ENCODE measurements at places on chromosomes 5 and 9. TPM values are rescaled to one million over a fixed set of nuclear protein-coding genes. Genes with fewer than 3 reads are reported as not detected.

Gene VCAN
- 13.9 TPM for total RNA-seq

Gene TMED9
- total RNA-seq = 284 TPM

Gene FAM13B
- 11.7 TPM for total RNA-seq

Gene C9
- not detected for total RNA-seq

Gene CDC26
- total RNA-seq = 42.9 TPM

Gene C5orf58
- not detected for total RNA-seq

Gene OTP
- total RNA-seq = 0.03 TPM

Gene ADRA1B
- total RNA-seq = 19.1 TPM

Gene IFNA1
- not detected for total RNA-seq

Gene SMIM32
- not detected for total RNA-seq

Gene NPR3
- total RNA-seq = 20.8 TPM

Gene LCN1
- not detected for total RNA-seq

Gene SAXO1
- not detected for total RNA-seq

Gene PCDHGC3
- total RNA-seq = 6.5 TPM

Gene CDH9
- not detected for total RNA-seq

Gene NSMF
- total RNA-seq = 47.2 TPM

Gene DMRTA1
- total RNA-seq = 0.73 TPM

Gene DDX4
- total RNA-seq = not detected

Gene GLDC
- 14.0 TPM for total RNA-seq

Gene CTSV
- 11.6 TPM for total RNA-seq

Gene PRDM9
- not detected for total RNA-seq

Gene RGS7BP
- not detected for total RNA-seq

Gene ARL14EPL
- 0.08 TPM for total RNA-seq

Gene FBN2
- 16.8 TPM for total RNA-seq

Gene TAF11L7
- total RNA-seq = not detected

Gene ABHD17B
- 17.0 TPM for total RNA-seq

Gene RASGRF2
- 2.1 TPM for total RNA-seq

Gene SPATA31D4
- total RNA-seq = not detected

Gene SLC1A1
- 1.1 TPM for total RNA-seq

Gene HMGCS1
- 50.4 TPM for total RNA-seq

Gene SGCD
- total RNA-seq = 4.5 TPM

Gene GNA14
- total RNA-seq = not detected

Gene ARHGEF39
- total RNA-seq = 19.3 TPM

Gene FOXI1
- not detected for total RNA-seq

Gene SLC25A25
- total RNA-seq = 7.6 TPM

All from A549 treated with CORT108297 at 1 μM for 4 hours (cell line).